Activated CD8-positive, alpha-beta T cell treated with anti-CD3 and anti-CD28 coated beads for 36 hours (primary cell): ENCODE measurements at places on chromosomes 6 and 20.

DNA sequence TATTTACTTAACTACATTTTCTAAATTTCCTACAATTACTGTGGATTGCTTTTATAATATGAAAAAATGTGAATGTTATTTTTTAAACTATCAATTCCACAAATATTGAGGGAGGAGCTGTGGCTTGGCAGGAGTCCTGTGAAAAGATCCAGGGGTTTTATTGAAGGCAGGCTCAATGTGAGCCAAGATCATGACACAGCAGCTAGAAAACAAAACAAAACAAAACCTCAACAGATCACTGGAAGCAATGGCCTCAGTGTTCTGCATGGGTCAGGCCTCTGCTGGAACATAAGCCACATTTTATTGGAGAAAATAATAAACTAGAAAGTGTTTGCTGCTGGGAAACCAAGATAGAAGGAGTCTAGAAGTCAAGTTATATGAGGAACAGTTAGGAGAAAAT, 19.4 kb upstream of the RCAN2 start:
- no peak for DNase-seq

DNA sequence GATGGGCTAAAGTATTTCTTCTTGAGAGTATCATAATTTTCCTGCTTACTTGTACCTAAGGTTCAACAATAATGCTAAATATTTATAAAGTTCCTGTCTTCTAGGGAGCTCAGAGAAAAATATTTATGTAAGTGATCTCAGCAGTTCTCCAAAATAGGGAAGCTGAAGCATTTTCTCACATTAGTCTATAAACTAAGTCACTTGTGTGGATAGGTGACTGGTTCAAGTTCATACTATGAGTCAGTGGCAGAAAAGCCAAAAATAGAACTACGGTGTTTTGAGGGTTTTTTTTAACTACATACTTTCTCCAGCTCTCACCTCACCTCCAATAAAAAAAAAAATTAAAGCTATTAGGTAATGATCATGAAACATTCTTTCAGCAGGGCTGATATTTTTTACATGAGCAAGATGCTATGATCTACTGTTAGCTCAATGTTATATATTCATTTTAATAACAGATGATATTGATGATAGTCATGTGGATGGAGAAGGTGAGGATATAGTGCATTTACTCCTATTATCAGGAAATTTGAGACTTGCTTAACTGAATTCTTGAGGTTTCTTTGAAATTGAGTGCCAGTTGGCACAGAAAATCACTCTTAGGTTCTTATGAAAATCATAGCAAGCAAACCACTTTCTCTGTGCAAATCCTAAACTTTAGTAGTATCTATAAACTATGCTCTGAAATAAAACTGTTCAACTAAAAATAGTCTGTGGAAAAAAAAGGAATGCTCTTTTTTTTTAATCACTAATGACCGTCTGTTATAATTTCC, 4.1 kb upstream of the MOXD1 start:
- no peak for DNase-seq

DNA sequence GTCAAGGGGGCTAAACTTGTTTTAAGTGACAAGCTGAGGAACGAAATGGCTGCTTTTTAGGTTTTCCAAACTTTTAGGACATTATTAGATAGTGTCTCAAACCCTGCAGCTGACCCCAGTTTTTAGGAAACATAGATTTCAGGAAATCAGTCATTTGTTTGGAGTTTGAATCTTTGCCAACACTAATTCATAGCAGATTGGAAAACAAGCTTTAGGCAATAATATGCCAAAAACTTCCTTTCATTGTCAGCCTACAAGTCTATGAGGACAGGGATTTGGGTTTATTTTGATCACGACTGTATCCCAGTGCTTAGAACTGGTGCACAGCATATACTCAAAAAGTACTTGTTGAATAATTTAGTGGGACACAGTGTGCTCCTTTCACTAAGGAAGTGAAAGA, 123.2 kb downstream of the TINAG start:
- DNase-seq = no peak

DNA sequence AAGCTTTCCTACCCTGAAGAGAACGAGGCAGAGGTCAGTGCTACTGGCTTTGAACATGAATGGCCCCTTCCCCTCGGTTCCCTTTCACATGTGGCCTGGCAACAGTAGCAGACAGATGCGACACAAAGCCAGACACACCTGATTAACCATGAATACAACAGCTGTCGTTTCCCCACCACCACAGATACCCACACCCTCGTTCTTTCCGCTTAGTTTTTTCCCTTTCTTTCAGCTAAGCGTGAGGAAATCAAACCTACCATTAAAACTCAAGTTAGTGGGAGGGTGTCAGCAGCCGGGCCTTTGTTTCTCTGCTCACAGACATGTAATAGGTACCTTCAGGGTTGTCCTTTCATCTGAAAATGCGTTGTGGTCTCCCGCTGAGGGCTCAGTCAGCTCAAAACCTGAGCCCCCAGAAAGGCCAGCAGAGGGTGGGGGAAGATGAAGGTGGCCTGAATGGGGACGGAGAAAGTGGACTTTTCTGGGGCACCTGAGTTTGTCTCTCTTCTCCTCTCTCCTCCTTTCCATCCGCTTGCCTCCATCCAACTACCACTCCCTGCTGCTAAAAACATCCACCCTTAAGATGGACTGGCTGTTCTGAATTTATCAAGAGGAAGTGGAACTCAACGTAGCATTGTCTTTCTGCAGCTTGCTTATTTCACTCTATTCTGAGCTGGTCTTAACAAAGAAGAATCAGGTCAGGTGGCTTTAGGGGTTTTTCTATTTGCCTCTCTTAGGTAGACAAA, 516.6 kb upstream of the JARID2 start:
- DNase-seq = peak; percentile 44

- no peak for DNase-seq
Observed at GRCh38 chr6:121748376-121748775, 312.9 kb downstream of the GJA1 start.

DNA sequence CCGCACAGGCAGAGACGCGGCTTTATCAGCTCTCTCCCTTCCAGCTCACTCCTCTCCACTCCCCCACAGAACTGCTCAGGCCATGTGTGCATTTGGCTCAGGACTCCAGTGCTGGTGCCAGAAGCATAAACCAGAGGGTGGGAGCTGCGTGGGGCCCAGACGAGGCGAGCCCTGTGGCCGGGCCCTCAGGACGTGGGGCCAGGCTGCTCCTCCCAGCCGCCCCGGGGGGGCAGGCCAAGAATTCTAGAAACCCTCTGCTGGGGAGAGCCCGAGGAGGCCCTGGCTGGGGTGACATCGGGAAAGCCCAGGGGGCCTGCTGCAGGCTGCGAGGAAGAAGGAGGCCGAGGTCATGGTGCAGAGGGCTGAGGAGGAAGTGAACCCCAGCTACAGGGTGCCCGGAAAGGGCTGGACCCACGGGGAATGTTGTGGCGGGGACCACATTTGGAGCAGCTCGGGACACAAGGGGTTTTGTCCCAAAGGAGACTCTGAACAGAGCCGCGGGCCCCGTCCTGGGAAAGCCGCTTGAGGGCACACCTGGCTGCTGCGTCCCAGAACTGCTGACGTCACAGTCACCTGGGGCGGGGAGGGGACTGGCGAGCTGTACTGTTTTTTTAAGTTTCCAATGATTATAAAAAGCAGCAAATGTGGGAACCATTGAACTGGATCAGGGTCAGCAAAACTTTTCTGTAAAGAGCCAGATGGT, 107.1 kb downstream of the BANF2 start:
- DNase-seq = no peak

- DNase-seq = no peak
Observed at GRCh38 chr6:52611833-52612232, 35.0 kb upstream of the TRAM2 start.

GRCh38 chr6:153312634-153313033, 181.6 kb upstream of the RGS17 start:
- DNase-seq = peak; percentile 53

DNA sequence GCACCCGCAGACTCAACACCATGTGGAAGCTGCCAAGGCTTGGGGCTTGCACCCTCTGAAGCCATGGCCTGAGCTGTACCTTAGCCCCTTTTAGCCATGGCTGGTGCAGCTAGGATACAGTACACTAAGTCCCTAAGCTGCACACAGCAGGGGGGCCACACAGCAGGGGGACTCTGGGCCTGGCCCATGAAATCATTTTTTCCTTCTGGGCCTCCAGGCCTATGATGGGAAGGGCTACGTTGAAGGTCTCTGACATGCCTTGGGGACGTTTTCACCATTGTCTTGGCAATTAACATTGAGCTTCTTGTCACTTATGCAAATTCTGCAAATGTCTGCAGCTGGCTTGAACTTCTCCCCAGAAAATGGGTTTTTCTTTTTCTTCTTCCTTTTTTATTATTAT, 103.3 kb downstream of the SLC16A10 start:
- no peak for DNase-seq

- DNase-seq = no peak
Observed at GRCh38 chr6:130730600-130730999, 96.6 kb upstream of the SMLR1 start.

GRCh38 chr20:38073307-38074071, 39.9 kb downstream of the RPRD1B start:
- peak; percentile 25 for DNase-seq

GRCh38 chr6:64263778-64264177, 628.2 kb downstream of the PHF3 start:
- no peak for DNase-seq

DNA sequence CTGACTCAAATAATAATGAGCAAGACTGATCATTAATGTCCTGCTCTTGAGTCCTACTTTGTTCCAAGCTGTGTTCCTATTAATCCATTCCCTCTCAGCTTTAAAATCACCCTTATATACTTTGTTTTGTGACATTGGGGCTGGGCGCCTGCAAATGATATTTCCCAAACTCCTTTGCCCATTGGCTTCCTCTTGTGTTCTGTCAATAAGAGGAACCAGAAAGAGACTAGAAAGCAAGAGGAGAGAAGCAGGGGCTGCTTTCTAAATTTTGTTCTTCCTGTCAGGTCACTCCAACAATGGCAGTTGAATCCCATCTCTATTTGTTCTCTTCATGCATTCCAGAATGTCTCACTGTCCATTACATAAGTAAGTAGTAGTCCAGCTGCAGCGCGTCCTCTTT, 21.6 kb upstream of the TRIM27 start:
- no peak for DNase-seq

GRCh38 chr6:161076181-161076677, 84.7 kb downstream of the MAP3K4 start:
- no peak for DNase-seq
